ENCODE measurements at places on chromosomes 2 and 18.
A peak's percentile ranks its signal among the peaks of the same experiment; 100 is the strongest.

GRCh38 chr2:230864122-230864604 is 579 bp upstream of the ITM2C start:
- DNase-seq: no peak

- no peak for DNase-seq
These were observed 32.6 kb upstream of the COPS8 start for GRCh38 chr2:237053066-237053465.

DNA sequence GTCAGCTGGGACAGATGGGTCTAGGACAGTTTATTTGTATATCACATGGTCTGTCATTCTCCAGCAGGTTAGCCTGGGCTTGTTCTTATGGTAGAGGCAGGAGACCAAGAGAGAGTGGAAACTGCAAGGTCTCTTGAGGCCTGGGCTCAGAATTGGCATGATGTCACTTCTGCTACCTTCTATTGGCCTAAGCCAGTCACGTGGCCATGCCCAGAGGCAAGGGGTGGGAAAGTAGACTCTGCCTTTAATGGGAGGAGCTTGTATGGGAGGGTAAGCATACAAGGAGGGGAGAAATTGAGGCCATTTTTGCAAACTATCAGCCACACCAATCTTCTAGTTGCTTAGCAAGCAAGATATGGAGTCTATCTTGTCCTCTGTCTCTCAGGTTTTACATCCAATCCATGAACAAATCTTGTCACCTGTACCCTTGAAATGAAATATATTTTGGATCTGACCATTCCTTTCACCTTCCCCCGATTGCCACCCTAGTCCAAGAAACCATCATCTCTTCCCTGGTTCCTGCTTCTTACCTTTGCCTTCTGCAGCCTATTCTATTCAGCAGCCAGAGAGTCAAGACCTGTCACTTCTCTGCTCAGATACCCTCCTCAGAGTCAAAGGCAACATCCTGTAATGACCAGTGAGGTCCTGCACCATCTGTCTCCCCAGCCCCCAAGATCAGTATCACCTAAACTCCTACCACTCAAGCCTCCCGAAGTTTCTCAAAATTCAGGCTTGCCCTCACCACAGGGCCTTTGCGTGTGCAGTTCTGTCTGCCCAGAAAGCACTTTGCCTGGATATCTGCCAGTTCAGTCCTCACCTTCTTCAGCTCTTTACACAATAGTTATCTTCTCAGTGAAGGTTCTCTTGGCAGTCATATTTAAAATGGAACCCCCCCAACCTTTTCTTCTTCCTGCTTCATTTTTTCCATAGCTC is 240.0 kb downstream of the LOXHD1 start:
- DNase-seq: no peak

DNA sequence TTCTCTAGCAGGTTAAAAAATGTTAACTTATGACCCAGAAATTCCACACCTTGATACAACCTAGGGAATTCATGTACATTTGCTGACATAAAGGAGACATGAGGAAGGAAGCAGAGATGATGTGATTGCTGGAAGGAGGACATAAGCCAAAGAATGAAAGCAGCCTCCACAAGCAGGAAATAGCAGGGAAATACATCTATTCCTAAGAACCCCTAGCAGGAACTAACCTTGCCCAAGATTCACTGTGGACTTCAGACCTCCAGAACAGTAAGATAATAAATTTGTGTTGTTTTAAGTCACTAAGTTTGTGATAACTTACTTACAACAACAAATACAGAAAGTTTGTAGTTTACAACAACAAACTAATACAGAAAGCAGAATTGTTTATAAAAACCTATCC is 4.6 kb upstream of the DSG4 start:
- no peak for DNase-seq

GRCh38 chr2:119174216-119174992 is 15.9 kb upstream of the C1QL2 start:
- DNase-seq: peak; percentile 38

DNA sequence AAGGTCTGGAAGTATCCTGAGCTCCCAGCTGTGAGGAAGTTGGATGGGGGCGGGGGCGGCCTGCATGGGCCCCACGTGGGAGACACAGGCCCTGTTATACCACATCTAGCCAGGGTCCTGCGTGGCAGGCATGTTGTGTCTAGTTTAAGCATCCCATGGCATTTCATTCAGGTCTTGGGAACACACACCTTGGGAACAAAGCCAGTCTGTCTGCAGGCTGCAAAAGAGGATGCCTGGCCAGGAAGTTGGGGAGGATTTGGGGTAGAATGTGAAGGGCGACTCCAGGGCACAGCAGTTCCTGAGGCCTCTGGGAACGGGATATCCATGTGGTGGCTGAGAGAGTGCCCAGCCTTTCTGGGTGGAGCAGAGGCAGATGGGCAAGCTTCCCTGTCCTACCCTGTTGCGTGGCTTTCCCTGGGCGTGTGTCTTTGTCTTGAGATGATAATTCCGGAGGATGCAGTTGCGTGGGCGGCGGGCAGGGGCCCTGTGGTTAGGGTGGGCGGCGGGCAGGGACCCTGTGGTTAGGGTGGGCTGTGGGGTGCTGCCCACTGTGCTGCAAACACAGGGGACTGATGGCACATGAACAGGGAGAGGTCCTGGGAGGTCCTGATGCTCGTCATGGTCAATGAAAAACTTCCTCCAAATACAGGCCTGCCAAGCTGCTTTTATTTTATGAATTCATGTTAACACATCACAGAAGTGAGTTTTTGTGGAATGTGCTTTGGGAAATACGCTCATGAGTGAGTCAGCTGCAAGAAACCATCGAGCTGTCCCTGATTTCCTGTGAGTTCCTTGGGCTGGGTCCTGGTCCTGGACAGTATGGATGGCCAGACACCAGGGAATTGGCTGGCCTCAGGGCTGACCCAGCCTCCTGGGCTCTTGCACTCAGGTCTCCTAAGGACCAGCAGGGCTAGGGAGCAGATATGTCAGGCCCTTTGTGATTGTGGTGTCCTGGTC is 90.0 kb upstream of the HS6ST1 start:
- no peak for DNase-seq

GRCh38 chr2:40395169-40396073 is 56.5 kb downstream of the SLC8A1 start:
- DNase-seq: no peak

GRCh38 chr18:80183273-80184050 is 63.9 kb downstream of the PARD6G start:
- no peak for DNase-seq

All from stimulated activated CD4-positive, alpha-beta T cell treated with anti-CD3 and anti-CD28 coated beads, Interleukin-1b, Interleukin-23, amount 100 ng/mL, for 4 hours (primary cell).